ENCODE measurements at places on chromosomes 6 and 20.

GRCh38 chr20:33812152-33812849 lies 1.2 kb downstream of the CHMP4B start:
- peak; percentile 97 for DNase-seq

DNA sequence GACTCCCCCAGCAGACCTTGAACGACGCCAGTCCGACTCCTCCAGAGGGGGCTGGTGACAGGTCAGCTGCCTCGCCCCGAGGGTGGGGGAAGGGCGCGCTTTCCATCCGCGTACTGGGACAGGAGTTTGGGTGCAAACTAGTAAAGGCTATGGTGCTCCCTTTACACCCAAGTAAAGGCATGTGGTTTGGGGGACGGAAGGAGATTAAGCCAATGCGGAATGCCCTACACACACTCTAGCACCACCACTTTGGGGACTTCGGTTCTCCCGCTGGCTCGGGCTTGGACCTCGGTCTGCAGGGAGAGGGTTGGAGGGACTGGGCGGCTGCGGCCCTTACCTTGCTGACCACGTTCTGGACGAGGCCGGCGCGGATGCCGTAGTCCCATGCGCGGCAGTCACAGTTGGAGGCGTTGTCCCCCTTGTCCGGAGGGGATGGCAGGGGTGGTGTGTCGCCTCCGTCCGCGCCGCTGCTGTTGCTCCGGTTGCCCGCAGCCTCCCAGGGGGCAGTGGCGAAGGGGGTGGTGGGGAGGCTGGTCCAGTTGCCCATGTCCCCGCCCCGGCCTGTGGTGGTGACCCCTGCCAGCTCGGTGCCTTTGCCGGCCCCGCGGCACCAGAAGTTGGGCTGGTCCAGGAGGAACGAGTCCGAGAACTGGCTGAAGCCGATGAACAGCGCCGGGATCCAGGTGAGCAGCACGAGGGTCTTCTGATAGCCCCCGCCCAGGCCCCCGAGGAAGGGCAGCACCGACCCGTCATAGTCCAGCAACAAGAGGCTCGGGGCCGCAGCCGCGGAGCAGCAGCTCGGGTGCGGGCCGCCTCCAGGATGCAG lies 1.1 kb downstream of the SLC22A23 start:
- DNase-seq = peak; percentile 34

DNA sequence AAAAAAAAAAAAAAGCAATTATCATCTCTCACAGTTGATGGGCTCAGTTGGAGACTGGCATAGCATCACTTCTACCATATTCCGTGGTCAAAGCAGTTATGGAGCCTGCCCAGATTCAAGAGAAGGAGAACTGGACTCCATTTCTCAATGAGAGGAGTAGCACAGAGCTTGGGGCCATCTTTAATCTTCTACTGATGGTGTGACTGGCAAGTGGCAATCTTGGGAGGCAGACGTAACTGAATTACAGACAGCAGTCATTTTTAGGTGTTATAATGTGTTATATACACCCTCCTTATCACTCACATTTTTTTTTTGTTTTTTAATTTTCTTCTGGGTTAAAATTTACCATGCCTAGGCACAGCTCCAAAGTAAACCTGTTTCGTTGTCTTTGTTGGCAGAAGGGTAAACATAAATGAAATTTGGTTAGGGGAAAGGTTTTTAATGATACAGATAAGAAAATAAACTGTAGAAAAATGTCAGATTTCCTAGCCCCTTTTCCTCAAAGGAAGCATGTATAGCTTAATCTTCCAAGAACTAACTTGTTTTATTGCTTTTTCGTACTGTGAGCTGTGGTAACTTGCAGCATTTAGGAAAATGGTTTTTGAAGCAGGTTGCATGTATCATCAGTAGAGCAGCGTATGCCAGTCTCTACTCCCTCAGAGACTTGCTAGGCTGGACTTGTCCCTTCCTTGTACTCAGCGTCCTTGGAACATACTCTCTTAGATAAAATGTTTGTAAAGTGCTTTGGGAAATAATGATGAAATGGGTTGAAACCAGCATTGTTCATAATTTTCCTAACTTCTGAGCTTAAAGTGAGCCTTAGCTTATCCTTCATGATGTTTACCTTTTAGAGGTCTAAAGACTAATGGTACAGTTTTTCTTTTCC lies 25.7 kb downstream of the ZFAND3 start:
- no peak for DNase-seq

DNA sequence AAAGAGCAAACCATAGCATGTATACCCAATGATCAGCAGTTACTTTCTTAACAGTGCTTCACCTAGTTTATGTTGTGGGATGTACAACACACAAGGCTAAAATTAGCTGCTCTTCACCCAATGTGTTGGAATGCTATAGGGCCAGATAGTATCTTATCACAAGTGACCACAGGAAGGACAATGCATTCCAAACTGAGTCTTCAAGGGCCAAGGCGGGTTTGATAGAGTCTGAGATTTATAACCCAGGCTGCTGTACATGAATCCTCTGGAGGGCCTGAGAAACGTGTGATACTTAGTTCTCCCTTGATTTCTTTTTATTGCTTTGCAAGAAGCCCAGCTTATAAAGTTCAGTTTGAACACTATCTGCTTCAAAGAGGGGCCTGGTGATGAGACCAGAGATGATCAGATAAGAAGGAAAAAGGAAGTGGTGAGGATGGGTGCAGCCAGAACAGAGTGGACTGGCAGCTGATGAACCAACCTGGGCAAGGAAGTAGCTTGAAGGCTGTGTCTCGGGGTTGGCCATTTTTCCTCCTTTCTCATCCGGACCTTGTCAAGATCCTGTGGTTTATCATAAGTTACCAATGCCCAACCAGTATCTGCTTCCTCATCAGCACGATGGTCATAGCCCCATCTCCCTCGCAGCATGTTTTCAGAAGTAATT lies 62.2 kb upstream of the BMP2 start:
- no peak for DNase-seq

- DNase-seq = no peak
These were observed 11.9 kb downstream of the C6orf52 start for GRCh38 chr6:10682355-10682988.

DNA sequence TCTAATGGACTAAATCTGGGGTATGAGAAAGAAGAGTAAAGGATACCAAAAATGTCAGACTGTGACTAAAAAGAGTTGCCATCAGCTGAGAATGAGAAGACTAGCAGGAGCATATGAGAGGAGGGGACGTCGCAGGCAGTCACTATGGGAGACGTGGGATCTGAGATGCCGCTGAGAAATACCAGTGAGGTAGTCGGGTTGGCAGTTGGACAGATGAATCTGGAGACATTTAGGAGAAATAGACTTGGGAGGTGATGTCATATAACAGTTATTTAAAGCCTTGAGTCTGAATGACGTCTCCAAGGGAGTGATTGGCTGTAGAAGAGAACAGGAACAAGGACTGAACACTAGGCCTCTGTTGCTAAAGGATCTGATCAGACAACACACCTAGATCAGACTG lies 51.5 kb upstream of the TRIM26 start:
- DNase-seq = no peak

DNA sequence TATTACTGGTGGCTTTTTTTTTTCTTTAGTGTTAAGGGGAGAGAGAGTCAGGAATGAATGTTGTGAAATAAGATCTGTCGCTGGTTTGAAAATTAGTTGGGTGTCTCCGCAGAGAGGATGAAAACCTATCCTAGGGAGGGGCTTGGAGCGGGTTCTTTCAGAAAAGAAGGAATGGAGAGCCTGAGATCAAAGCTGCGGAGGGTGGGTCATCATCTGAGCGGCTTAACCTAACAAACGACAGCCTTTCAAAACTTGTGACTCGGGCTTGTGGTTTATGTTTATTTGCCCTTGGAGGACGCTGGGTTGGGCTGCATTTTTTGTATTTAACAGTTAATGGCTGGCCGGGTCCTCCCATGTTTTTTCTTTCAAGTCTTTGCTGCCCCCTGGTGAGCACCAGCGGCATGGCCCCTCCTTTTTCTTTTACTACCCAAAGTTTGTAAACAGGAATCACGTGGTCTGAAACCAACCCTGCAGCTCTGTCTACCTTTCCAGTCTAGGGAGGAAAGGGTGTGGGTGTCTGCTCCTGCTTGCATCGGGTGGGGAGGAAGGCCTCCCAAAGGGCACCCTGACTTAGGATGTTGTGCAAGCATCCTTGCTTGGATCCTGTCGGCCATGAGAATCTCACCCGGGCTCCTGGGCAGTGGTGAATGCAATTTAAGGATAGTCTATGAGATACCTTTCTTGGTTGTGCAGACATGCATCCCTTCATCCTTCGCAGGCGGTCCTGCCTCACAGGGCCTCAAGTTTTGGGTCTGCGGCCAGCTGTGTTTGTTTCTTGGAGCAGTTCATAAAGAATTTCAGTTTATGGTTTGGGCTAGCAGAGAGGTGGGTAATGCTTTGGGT lies 2.2 kb downstream of the PIM1 start:
- peak; percentile 91 for DNase-seq

- DNase-seq = no peak
These were observed 394 bp downstream of the MYB start for GRCh38 chr6:135181333-135182070.

DNA sequence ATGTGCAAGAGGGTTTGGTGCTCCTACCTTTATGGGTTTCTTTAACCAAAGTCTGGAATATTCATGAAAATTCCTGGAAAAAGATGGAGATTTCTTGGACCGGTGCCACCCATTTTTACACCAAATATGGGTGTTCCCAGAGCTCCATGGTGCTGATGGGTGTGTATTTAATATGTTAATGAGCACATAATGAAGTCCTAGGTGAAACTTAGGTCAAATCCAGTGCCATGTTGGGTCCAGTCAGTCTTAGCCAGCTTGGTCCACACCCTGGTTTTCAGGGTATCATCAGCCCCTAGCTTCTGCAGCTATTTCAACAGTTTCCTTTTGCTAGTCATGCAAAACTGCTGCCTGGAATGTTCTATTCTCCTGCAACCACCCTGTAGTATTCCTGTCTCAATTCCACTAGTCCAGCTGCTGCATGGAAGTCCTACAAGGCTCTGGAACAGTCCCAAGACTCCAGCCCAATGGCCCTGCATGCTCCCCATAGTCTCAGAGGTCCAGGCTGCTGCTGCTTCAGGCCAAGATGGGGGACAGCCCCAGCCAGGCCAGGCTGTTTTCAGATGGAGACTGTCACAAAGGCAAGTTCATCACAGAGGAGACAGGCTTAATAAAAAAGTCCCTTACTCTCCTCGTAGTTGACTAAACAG lies 31.8 kb downstream of the CST9L start:
- no peak for DNase-seq

- no peak for DNase-seq
These were observed 21.9 kb upstream of the CDH22 start for GRCh38 chr20:46330072-46330763.

DNA sequence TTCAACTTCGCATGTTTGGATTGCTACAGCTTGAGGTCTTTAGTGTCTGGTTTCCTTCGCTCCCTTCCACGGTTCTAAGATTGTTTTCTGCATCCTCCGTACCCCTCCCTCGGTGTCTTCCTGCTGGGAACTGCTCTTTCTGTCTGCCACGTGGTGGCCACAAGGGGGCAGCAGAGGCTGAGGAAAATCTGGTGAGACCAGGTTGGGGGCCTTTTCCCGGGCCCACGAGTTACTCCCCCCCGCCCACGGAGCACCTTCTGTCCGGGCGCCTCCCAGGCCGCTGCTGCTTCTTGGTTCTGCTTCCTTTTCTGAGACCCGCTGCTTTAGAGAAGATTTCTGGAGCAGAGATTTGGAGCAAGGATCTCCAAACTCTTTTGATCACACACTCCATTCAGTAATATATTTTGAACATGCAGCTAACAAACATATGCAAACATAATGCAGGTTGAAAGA lies 21.1 kb upstream of the NOTCH4 start:
- DNase-seq = peak; percentile 93

- DNase-seq = no peak
These were observed 92.8 kb upstream of the FOXC1 start for GRCh38 chr6:1516742-1517520.

GRCh38 chr6:133918208-133918930 lies 29.5 kb downstream of the TCF21 start:
- no peak for DNase-seq

Data from RWPE1 (cell line).